Stimulated activated CD8-positive, alpha-beta memory T cell treated with anti-CD3 and anti-CD28 coated beads, Interleukin-4, amount 100 ng/mL, for 48 hours (primary cell): ENCODE measurements at places on chromosomes 6 and 20.

GRCh38 chr6:53361549-53362031 lies 12.8 kb upstream of the ELOVL5 start:
- DNase-seq: peak; percentile 53

DNA sequence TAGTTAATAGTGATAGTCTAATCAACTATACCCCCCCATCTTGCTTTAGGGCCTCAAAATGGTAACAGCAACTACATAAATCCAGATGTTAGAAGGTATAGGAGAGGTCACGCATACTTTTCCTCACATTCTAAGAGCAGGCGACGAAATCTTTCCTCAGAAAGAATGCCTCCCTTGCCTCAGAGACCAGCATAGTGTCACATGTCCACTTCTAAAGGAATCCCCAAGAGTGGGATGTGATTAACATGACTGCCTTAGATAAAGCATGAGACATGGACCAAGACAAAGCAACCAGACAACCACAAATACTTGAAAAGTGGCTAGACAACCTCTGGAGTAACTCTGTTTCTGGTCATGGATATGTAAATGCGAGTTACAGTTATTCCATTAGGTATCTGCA lies 710.7 kb downstream of the EYS start:
- DNase-seq: no peak

DNA sequence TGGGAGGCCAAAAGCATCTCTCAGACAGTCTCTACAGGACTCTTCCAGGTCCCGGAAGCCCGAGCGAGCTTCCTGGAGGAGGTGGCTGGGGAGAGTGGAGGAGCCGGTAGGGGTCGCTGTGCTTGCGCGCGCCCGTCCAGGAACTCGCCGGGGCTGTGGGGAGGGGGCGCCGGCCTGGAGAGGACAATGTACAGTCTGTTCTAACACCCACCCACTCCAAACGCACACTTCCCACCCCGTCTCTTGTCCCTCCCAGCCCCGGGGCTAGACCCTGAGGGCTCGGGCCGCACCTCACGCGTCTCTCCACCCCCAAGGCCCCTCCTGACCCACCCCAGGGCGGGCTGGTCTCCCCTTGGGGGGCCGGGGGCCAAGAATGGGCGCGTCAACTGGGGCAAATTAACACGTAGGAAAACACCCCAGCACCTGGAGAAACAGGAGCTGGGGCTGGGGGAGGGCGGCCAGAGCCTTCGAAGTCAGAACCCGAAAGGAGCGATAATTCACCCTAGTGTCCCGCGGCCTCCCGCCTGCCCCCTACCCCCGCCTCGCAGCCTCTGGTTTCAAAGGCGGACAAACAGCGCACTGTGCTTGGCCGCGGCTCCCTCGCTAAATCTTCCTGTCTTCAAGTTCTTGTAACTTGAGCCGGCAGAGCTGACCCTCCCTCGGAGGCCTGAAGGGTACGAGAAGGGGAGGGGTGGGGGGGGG lies 103.2 kb upstream of the FOXP4 start:
- peak; percentile 47 for DNase-seq

DNA sequence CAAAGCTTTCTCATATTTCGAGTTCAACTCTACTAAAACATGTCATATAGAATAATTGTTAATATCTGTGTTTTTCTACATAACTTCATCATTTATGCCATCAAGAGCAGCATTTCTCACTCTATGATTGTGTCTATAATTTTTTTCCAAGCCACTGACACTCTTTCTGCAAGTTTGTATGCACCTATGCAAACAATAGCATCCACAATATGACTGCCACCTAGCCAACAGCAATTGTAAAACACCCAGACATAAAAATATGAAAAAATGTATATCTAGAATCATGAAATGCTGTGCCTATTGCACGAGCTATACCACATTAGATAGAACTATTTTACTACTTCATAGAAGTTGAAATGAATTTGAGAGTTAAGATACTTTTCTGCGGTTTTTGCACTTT lies 286.5 kb upstream of the MARCKS start:
- no peak for DNase-seq

GRCh38 chr6:63571361-63572043 lies 778 bp upstream of the LOC128125822 start:
- DNase-seq: peak; percentile 57

DNA sequence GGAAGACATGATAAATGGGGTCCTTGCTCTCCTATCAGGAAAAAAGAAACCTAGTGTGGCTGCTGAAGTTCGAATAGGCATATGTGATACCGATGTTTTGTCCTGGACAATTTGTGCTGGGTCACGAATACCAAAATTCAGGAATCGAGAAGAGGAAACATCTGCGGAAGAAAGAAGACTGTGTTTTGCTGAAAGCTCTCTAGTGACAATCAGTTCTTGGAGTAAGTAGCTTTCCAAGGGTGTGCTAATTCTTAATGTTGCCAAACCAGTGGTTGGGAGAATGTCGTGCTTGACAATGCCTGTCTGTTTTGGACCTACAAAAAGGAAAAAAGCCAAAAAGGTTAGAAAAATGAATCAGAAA lies 956.1 kb downstream of the PHF3 start:
- no peak for DNase-seq

DNA sequence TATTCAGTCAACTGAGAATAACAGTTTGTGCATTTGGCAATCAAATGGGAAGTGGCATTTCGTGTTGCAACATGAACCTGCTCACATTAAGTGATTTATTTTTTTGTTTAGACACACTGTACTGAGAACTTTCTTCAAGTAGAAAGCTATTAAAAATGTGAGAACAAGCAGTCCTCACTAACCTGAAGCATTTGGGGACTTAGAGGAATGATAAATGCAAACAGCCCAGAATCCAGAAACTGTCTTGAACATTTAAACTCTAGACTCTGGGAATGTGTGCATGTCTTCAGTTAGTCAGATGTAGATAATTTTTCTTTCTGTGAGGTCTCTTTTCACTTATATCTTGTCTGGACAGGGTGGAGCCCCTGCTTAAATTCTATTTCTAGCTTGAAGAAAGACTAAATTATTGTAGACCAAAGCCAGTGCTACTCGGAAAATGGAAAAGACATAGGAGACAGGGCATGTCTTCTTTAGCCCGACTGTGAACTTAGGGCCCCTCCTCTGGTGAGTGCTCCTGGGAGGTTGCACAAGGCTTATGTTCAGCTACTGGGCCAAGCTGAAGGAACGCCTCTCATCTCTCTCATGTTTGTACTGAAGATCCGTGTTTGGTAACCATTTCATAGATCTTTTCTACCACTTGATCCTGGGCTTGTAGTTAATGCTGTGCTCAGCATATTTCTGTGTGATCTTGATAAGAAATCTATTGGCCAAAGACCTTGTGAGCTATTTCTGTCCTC lies 70.1 kb downstream of the SLX4IP start:
- no peak for DNase-seq

GRCh38 chr20:2327620-2328555 lies 32.1 kb downstream of the TGM3 start:
- no peak for DNase-seq

DNA sequence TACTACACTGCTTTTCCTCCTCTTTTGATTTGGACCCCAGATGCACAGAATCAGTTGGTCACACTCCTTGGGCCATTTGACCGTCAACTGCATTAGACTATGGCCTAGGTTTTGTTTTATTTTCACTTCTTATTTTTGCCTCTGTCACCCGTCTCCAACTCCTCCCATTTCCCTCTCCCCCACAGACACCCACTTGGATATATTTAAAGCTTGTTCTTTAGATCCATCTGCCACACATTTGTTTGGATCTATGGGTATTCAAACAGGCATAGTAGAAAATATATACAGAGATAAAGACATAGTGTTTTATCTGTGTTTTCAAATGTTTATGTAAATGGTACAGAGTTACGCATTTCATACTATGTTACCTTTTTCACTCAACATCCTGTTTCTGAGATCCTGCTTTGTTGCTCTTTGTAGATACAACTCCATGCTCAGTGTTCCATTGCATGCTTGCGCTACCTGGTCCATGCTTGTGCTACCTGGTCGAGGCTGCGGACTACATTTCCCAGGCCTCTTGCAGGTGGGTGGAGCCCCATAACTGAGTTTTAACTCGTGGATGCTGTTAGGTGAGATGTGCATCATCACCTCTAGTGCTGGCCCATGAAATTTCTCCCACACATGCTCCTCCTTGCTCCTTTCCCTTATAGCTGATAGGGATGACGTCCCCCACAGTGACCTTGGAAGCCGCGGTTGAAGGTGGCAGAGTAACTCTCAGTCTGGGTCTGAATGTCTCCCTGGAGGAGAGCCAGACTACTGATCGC lies 11.5 kb upstream of the PREX1 start:
- no peak for DNase-seq

- DNase-seq: no peak
Observed at GRCh38 chr6:117266257-117267053, 1.1 kb downstream of the VGLL2 start.

DNA sequence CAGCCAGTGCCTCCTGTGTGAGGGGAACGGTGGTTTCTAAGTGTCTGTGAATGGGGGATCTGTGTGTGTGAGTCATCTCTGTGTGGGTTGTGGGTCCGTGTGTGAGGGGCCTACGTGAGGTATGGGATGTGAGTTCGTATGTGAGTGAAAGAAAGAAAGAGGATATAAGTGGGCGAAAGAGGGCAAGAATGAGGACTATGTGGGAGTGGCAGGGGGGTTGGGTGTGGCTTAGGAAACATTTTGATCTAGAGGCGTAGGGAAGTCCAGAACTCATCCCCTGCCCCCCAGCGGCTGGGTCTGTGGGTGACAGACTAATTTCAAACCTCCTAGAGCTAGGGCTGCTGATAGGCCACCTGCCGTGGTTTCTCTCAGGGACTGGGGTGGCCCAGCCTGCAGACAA lies 35.5 kb downstream of the DHX35 start:
- DNase-seq: peak; percentile 85

DNA sequence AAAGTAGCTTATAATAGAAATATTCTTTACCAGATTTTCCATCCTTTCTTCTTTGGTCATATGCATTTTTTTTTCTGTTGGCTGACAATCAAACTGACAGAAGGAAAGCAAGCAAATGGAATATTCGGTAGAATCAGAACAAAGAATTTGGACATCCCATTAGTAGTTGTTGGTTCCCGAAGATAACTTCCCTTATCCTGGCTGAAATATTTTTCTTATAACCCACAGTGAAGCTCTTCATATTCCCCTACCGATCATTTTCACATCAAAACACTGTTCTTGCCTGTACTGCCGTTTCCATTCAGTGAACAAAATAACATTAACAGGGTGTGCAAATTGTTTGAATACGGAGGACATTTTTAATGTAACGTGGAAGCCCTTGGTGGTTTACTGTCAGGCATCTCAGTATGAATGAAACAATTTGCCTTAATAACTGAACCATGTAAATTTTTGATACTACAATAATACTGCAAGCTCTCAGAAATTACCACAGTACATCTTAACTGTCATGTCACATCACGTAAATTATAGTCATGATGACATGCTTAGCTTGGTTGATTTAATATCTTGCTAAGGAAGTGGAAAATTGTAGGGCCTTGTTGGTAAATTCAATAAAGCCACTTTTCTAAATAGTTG lies 311.5 kb downstream of the LAMA2 start:
- DNase-seq: no peak

DNA sequence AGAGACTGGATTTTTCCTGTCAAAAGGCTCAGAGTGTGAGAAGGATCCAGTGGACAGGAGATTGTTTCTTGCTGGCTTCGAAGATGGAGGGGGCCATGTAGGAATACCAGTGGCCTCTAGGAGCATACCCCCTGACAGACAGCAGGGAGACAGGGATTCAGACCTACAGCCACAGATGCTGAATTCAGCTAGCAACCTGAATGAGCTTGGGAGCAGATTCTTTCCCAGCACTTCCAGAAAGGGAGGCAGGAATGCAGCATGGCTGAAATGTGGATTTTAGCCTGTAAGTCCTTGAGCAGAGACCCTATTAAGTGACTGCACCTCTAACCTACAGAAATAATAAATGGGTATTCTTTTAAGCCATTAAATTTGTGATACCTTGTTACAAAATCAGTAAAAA lies 44.6 kb downstream of the STXBP5 start:
- no peak for DNase-seq

GRCh38 chr6:35058865-35059522 lies 82.1 kb downstream of the TCP11 start:
- DNase-seq: no peak

- DNase-seq: no peak
Observed at GRCh38 chr6:36121787-36122494, 8.4 kb upstream of the MAPK13 start.

GRCh38 chr6:40582892-40583291 lies 4.3 kb downstream of the LRFN2 start:
- DNase-seq: no peak

- DNase-seq: no peak
Observed at GRCh38 chr6:3402310-3403237, 54.3 kb downstream of the SLC22A23 start.

DNA sequence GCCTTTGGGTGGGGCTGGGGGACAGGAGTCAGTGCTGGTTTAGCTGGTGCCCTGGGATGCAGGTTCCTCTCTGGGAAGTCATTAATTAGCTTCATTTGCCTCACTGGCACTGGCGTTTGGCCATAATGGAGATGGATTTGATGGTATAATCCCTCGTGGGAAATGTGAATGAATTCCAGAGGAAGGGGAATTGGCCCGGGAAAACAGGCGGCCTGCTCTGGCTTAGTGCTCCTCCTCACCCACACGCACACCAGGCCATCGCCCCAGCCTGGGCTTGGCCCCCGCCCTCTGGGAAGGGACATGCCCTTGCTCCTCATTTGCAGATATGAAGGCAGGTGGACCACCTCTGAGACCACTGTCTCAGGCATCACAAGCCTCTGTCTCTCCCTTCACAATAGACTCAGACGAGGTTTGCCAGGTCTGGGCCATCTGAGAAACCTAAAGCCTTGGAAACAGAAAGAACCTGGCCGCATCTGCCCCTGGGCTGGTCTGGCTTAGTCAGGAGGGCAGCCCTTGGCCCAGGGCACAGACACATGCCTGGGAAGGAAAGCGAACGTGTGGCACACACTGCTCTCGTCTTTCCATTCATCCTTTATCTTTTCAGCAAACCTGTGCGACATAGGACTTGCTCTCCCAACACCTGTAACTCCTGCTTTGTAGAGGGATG lies 199.2 kb upstream of the CDH4 start:
- no peak for DNase-seq

DNA sequence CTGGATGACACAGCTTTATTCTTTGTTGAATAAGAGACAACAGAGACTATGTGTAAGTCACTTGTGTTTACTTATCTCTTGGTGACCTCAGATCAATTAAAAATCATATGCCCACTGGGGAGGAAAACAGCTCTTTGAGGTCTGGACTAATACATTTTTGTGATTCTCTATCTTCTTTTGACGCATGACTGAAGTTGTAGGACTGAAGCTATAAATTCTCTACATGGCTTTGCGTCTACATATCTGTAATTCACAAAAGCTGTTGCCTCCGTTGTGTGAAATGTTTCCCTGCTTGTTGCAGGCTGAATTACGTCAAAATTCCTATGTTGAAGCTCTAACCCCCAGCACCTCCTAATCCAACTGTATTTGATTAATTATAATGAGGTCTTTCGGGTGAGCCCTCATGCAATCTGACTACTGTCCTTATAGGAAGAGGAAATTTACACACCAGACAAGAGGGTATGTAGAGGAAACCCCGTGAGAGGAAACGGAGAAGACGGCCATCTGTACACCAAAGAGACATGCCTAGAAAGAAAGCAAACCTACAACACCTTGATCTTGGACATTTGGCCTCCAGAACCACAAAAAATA lies 481.6 kb downstream of the PRKN start:
- DNase-seq: no peak
